ENCODE measurements at places on chromosomes 16 and 17.
A peak's percentile ranks its signal among the peaks of the same experiment; 100 is the strongest.

DNA sequence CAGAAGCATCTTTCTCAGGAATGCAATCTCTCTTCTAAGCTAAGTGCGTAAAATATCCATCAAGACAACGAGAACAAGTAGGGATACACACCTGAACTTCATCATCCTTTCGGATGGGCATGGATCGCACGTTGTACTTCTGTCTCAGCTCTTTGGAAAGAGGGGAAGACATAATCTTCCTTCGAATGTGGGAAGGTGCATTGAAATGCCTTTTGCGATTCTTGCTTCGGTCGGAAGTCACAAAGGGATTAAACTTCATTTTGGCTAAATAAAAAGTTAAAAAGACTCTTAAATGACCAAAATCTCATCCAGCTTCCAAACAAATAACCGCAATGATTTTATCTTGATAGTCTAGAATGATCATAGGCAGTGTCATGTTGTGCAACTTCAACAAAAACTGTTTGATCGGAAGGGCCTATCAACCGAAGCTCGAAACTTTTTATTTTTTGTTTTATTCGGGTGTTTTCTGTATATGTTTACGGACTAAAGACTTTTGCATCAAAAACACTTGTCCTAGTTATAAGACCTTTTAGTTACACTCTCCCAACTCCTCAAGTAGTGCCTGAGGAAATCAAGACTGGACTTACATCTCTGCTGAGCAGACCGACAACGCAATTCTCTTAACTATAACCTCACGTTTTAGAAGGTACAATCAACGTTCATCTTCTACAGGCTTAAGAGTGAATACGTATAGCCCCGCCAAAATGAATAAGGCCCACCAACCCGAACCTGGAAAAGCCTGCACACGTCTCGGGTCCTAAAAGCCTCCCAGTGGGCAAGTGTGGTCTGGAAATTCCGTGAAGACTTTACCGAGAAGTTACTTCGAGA lies 727 bp downstream of the RPL26 start:
- DNase-seq = no peak

DNA sequence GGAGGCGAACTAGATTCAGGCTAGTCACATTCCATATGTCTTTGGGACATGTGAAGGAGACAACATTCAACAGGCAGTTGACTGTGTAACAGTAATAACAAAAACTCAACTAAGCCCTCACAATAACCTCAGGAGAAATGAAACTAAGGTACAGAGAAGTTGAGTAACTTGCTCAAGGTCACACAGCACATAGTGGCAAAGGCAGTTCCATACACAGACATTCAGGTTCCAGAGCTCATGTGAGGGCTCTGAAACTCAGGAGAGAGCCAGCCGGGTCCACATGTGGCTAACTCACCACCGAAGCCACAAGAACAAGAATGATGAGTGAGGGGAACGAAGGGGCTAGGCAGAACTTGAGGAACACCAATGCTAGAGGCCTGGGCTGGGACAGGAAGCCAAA lies 46.3 kb upstream of the CCL1 start:
- no peak for DNase-seq

DNA sequence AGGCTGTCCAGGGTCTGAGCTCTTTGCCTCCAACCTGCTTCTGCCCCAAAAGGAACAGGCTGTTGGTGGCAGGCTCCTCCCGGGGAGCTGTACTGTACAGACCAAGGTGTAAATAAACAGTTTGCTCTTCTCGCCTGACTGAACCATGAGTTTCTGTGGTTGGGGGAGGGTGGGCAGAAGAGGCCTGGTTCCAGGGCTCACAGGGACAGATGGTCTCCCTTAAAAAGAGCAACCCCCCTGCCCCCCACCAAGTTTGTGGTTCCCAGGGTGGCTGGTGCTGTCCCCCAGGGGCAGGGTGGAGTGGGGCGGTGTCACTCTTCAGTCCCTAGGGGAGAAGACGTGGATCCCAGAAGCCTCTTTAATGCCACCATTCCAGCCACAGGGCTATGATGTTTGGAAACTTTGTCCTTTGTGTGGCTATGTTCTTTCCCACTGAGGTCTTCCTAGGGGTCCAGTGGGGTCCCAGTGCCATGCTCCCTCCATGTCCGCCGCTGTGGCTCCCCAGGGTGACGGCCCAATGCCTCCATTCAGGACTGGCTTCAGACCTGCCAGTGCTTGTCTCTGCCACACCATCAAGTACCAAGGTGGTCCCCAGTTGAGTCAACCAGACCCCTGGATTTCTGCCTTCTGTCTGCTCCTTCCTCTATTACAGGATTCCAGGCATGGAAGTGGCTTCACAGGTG lies 146.7 kb downstream of the RAB11FIP4 start:
- DNase-seq = peak; percentile 71

GRCh38 chr16:84982434-84982833 lies 28.9 kb downstream of the ZDHHC7 start:
- no peak for DNase-seq

- no peak for DNase-seq
Measured at GRCh38 chr16:85390511-85391174, 222.5 kb upstream of the GSE1 start.

DNA sequence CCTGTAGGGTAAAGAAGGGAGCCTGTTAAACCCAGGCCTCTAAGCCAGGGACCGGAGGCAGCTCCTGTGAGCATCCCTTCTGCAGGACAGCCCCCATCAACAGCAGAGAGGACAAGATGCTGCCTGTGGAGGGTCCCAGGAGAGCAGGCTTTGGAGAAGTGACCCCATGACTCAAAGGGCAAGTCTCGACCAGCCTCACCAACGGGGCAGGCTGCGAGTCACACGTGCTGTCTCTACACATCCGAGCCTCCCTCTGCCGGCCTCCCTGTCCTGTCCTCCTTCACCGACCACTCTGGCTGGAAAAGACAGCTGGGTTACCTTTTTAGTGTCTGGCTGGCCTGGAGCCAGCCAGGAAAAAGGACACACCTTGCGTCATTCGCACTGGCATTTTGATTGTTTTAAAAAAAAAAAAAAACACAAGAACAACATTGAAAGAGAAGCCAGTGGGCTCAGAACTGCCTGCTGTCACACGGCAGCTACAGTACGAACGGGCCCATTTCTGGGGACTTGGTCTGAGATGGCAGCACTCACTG lies 74.5 kb upstream of the RCVRN start:
- DNase-seq = no peak

DNA sequence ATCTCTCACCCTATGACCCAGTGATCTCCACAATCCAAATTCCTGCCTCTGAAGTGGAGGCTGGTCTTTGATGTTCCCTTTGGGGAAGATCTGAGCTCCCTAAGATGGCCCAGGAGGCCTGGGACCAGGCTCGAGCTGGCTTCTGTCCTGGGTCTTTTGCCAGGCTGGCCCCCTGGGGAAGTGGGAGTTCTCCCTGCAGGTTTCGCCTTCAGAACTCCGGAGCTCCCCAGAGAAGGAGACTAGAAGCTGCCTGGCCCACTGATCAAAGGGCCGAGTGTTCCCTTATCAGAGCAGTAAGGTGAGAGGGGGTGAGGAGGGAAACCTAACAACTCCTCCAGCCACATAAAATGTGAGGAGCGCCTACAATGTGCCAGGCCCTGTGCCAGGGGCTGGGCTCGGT lies 147.1 kb downstream of the IRF8 start:
- no peak for DNase-seq

- peak; percentile 50 for DNase-seq
Measured at GRCh38 chr17:73952480-73953205, 250.8 kb upstream of the RPL38 start.

DNA sequence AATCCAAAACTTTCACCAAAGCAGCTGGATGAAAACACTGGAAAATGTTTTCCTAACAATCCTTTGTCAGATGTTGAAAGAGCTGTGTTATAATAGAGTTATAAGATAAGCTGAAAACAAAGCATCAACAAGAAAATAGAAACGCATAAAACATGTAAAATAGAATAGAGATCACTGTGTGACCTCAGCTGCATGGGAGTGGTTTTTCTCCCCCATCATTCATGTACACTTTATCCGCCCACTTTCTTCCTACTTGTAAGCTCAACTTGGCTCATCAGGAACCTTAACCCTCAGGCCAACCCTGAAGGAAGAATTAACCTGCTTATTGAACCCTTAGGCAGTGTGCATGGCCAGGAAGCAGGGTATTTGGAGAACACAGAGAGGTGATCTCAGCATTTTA lies 238.5 kb upstream of the PMFBP1 start:
- DNase-seq = no peak

- DNase-seq = no peak
Measured at GRCh38 chr17:77664097-77664729, 294.3 kb upstream of the TNRC6C start.

GRCh38 chr17:1976000-1976682 lies 49.0 kb downstream of the RTN4RL1 start:
- DNase-seq = no peak

DNA sequence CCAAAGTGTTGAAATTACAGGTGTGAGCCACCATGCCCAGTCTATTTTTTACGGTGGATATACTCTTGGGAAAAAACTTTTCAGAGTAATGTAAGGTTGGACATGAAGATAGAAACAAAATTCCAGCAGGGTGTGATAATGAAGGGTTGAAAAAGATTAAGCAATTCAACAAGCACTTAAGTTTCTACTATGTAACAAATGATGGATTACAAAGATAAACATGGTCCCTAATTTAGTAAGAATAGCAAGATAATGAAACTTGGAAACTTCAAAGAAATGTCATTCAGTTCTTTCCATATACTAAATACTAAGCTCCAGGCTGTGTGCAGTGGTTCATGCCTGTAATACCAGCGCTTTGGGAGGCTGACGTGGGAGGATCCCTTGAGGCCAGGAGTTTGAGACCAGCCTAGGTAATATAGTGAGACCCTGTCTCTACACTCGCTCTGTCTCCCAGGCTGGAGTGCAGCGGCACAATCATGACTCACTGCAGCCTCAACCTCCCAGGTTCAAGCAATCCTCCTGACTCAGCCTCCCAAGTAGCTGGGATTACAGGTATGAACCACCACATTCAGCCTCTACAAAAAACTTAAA lies 31.0 kb downstream of the PSMD12 start:
- DNase-seq = no peak

- no peak for DNase-seq
Measured at GRCh38 chr16:75798714-75799113, 72.4 kb upstream of the CPHXL start.

DNA sequence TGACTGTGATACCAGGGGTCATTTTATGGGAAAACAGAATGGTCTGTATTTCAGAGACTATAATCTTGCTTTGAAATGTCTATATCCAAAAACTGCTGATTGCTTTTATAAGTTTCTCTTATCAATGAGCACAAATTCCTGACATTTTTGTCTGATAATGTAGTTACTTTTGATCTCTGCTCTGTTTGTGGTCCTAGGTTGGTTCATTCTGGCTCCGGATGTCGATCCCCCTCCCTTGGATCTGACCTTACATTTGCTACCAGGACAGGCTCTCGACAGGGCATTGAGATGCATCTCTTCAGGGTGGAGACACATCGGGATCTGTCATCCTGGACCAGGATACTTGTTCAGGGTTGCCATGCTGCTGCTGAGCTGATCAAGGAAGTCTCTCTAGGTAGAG lies 27.3 kb upstream of the VPS4A start:
- no peak for DNase-seq

- DNase-seq = no peak
Measured at GRCh38 chr17:57468932-57469775, 212.8 kb downstream of the MSI2 start.

GRCh38 chr17:8831234-8831849 lies 32.2 kb upstream of the MFSD6L start:
- no peak for DNase-seq

- DNase-seq = no peak
Measured at GRCh38 chr17:79652999-79653643, 42.3 kb upstream of the RBFOX3 start.

DNA sequence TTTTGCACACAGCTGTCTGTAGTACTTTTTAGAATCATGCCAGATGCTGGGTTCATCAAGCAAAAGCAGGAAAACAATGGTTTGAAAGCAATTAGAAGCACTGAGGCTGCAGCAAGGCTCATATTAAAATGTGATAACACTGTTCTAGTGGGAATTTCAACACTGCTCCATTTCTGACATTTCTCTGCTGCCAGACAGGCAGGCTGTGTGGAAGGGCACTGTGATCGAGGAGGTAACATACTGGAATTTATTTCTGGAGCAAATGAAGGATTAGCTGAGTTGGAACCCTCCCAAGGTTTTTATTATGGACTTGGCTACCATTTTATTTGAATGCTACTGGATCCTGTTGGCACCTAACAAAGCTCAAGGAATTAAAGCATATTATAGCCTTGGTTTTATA lies 66.9 kb downstream of the SKAP1 start:
- DNase-seq = no peak

DNA sequence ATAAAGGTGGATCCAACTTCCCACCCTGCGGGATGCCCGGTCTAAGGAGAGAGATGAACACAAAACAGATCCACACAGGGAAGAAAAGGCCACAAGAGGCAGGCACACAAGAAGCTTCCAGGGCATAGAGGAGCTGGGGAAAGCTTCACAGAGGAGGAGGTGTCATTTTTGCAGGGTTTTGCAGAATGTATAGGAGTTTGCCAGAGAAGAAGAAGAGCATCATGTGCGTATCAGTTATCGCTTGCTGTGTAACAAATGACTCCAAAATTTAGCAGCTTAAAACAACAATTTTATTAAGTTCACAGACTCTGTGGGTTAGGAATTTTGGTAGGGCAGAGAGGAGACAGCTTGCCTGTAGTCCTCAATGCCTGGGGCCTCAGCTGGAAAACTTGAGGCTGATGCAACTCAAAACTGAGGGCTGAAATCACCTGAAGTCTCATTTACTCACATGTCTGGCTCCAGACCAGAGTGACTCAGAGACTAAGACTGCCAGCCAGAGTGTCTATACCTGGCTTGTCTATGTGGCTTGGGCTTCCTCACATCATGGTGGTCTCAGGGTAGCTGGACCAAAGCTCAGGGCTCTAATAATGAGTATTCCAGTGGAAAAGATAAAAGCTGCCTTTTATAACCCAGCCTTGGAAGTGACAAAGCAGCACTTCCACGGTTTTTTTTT lies 33.9 kb upstream of the ZNF423 start:
- DNase-seq = no peak

Data from B cell (primary cell).